Large intestine (tissue), 12 donors: ENCODE measurements at places on chromosomes 7 and 10.

GRCh38 chr7:1936006-1936310 is 265.9 kb downstream of the ELFN1 start:
- DNase-seq: no peak

DNA sequence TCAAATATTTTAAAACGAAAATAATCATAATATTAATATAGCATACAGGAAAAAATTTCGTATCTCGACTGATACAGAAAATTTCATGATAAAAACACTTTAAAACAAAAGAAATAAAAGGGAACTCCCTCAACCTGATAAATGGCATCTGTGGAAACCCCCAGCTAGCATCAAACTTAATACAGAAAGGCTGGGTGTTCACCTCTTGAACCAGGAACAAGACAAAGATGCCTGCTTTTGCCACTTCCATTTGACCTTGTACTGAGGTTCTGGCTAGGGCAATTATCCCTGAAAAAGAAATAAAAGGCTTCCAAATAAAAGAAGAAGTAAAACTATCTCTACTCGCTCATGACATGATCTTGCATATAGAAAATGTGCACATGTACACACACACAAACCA is 2.5 kb upstream of the ALOX5 start:
- no peak for DNase-seq

GRCh38 chr10:122974543-122975064 is 5.6 kb upstream of the PSTK start:
- no peak for DNase-seq

DNA sequence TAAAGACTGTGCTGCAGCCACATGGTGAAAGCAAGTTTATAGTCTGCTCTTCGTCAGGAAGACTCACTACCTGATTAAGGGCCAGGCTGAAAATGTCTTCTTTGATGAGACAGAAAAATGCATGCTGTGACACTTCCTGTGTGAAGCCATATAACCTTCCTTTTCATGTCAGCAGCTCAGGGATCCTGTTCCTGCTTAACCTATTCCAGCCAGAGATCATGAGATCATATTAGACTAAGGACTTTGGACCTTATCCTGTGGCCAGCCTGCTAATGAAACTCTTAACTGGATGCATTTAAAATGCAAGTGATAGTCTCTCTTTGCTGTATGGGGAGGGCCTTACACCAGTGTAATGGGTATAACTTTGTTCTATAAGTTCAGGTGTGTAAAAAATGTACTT is 165.2 kb downstream of the PTEN start:
- peak; percentile 88 for DNase-seq

- no peak for DNase-seq
These were observed 62.7 kb downstream of the SUGCT start for GRCh38 chr7:40197527-40197926.

DNA sequence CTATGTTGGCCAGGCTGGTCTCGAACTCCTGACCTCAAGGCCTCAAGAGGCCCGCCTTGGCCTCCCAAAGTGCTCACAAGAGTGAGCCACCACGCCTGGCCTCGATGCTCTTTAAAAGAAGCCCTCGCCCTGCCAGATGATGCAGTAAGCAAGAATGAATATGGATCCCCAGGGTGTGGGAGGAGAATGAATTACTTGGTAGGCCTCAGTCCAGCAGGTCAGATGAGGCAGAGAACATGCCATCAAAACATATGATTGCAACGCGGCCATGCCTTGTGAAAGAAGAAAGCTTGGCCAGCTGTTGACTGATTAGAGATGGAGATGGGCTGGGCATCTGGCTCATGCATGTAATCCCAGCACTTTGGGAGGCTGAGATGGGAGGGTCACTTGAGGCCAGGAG is 68.7 kb downstream of the CAMK1D start:
- DNase-seq: no peak

DNA sequence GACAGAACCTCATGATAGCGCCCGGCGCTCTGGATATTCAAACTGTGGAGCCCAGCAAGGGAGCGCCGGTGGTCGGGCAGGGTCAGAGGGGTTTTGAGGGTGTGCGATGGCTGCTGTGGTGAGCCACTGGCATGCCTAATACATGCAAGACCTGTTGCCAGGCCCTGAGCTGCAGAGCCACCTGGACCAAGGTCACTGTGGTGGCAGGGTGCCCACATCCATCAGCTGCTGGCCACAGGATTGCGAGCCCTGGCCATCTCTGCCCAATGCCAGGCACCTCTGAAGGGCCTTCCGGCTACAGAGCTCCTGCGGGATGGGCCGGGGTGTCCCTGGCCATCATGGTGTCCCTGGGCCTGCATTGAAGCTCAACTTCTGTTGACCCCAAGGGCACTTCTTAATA is 123.0 kb upstream of the TNRC18 start:
- DNase-seq: no peak

- no peak for DNase-seq
These were observed 18.7 kb downstream of the KMT2E start for GRCh38 chr7:105032553-105033214.

- no peak for DNase-seq
These were observed 5.3 kb downstream of the ESYT2 start for GRCh38 chr7:158824028-158824427.

- no peak for DNase-seq
These were observed at the start of gene ZNF316 for GRCh38 chr7:6636741-6637543. TSS of gene ZNF316 (plus strand) at chr7:6637318. CDS start at chr7:6642410, 5,092 bp downstream.

DNA sequence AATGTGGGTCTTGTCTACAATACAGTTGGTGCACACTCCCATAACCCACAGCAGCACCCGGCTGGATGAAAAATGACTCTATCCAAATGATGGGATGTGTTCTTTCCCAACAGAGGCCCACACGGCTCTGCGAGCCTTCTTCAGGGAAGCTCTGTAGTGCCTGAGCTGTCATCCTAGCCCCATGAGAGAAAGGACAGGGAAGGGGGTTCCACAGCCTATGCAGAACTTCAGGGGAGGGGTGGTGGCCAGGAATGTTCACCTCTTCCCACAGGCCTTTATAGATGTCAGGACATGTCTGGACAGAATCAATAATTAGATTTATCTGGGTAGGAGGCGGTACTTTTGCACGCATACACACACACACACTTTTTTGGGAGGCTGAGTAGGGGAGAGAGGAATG is 109.0 kb downstream of the JCAD start:
- DNase-seq: no peak

- no peak for DNase-seq
These were observed 32.3 kb downstream of the MDH2 start for GRCh38 chr7:76080204-76080603.

DNA sequence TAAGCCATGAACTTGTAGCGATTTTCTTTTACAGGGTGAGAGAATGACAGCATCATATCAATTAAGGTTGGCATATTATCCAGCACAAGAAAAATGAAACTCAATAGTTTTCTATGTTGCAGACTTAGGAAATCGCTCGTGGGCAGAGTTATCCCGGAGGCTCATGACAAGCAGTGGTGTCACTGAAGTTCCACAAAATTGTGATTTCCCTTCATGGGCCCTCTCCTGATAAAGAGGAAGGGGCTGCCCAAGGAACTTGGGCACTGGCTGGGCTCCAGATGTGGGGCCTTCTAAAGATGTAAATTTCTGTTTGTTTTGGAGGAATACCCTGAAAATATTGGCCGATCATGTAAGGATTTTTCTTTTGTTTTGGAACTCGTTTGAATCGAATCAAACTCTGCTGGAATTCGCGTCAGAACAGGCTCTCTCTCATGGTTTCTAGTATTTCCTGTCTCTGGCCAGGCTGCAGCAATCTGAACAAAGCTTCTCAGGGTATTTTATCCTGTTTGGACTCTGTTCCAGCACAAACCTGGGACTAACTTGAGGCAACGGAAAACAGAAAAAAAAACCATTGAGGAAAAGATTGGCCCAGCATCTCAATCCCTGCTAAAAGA is 340.6 kb upstream of the NRP1 start:
- no peak for DNase-seq

DNA sequence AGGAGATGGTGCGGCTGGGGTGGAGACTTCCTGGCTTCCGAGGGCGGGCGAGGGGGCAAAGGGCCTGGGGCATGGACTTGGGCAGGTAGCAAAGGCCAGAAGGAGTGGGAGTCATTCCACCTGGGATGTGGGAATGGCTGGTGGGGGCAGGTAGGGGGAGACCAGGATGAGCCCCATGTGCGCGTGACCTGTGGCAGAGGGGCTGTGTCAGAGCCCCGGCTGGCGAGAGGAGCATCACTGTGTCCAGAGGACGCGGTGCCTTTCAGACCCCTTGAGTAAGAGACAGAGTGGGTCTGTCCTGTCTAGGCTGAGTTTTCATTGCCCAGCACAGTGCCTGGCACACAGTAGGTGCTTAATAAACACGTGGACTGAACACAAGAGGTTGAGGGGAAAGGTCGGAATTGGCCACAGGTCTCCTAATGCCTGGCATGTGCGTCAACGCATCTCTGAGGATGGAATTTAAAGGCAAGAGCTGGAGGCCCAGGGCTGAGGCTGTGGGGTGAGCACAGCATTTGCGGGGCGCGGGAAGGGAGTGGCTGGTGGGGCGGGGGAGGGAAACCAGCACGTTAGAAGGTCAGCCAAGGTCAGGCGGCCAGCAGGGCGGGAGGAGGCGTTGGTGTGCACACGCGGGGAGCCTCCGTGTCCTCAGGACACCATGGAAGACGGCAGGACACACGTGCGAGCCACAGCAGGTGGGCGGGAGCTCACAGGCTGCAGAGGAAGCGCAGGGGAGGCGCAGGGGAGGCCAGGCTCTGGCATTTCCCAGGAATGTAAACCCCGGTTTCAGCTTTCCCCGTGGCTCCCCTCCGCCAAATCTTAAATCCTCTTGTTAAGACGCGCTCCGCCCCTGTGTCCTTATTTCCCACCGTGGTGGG is 51.8 kb downstream of the CUX1 start:
- no peak for DNase-seq

- no peak for DNase-seq
These were observed 60.3 kb upstream of the FOXP2 start for GRCh38 chr7:114354306-114354705.

DNA sequence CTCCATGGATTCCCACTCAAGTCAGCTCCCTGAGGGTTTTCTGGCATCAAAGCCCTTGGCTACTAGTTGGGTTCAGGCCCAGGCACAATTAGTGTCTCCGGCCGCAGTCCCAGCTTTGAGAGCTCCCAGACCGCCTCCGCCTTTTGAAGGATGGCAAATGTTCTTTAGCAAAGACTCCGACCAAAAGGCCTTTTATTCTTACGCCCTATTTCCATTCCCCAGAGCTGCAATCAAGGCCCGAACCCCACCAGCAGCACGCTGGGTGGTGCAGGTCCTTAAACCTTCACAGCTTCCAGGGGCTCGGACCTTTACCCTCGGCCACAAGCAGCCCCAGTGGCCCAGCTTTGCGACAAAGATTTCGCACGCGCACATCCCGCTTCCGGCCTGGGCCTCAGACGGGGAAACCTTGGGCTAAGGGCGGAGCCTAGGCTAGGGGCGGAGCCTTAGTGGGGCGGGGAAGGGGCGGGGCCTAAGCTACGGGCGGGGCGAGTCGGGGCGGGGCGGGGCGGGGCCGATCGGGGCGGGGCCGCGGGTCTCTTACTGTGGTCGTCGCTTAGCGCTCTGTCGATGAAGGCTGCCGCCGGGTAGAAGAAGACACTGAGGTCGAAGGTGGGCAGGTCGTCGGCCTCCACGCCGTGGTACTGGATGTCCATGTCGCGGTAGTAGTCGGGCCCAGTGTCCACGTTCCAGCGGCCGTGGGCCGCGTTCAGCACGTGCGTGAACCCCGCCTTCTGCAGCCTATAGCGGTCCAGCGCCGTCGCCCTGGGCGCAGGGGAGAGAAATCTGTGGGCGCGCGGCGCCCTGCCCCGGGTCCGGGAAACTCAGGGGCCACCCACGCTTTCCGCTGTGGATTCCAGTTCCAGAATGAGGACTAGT is 68.0 kb upstream of the SAMD8 start:
- DNase-seq: no peak

DNA sequence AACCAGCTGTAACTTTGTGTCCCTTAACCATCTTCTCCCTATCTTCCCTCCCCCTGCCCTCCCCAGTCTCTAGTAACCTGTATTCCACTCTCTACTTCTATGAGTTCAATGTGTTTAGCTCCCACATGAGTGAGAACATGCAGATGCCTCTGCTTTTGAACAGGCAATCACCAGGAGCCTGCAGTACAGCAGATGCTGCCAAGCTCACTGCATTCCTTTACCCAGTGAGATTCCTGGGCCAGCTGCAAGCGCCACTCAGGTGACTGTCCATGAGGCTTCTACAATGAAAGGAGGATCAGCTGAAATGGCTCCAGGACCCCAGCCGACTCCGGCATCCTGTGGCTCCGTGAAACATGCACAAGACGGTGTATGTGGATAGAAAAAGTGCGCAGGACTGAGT is 15.7 kb downstream of the GRID1 start:
- no peak for DNase-seq

- DNase-seq: no peak
These were observed 14.5 kb downstream of the PLXNA4 start for GRCh38 chr7:132561763-132562162.

DNA sequence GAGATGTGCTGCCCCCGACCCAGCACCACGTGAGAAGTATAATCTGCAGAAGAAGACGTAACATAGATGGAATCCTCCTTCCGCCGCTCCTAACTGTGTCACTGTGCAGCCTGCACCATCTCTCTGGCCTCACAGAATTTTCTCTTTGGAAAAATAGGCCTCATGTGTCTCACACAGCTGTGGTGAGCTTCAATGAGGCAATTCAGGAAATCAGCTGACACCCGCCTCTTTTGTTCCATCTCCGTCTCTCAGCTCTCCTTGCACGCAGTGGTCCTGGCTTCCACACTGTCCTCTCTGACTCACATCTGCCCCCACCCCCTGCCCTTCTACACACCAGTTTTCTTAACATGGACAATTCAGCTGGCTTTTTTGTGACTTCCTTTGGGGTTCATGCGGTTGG is 7.2 kb downstream of the C10orf90 start:
- peak; percentile 14 for DNase-seq

GRCh38 chr10:76047521-76047920 is 616.1 kb downstream of the LRMDA start:
- DNase-seq: no peak

- no peak for DNase-seq
These were observed 7.5 kb downstream of the MET start for GRCh38 chr7:116679500-116679899.

DNA sequence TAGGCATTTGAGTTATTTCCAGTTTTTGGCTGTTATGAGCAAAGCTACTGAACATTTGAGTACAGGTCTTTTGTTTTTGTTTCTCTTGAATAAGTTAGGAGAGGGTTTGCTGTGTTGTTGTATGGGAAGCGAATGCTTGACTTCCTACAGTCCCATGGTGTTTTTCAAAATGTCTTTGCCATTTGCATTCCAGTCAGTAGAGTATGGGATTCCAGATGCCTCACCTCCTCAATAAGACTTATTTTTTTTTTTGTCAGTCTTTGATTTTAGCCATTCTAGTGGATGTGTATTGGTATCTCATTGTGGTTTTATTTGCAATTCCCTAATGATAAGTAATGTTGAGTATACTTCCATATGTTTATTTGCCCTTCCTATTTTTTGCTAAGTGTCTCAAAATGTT is 19.4 kb downstream of the CDK13 start:
- DNase-seq: no peak

GRCh38 chr7:29147821-29148220 is 1.5 kb upstream of the CPVL start:
- DNase-seq: peak; percentile 9
